ENCODE measurements at places on chromosomes 2 and 18. TPM values are rescaled to one million over a fixed set of nuclear protein-coding genes. Genes with fewer than 3 reads are reported as not detected.

DNA sequence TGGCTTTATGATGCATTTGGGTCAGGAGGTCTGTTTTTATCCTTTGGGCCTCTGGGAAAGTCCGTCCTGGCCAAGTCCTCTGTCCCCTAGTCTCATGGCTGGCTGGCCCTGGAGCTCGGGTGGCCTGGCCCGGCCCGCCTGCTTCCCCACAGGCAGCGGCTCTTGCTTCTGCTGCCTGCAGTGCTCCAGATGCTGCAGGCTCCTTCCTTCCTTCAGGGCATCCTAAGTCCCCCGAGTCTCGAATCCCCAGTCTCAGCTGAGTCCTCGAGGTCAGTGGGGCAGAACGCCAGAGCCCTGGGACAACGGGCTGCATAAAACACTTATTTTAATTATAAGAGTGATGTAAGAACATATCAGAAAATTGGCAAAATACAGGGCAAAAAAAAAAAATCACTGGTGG is 71.2 kb downstream of the HPCAL1 start:
- DNase-seq: no peak

DNA sequence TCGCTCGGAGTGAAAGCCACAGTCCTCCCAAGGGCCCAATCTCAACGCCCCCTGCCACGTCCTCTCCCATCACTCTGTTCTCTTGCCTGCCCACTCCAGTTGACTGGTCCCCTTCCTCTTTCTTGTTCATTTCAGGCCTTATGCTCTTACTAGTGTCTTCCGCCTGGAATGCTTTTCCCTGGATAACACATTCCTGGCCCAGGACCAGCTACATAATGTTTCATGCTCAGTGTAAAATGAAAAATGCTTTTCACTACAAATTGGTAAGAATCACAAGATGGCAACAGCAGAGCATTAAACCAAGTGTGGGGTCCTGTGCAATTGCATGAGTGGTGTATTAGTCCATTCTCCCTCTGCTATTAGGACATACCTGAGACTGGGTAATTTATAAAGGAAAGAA is 417.2 kb upstream of the KLHL29 start:
- no peak for DNase-seq

The LINC00305 gene
- total RNA-seq: not detected

DNA sequence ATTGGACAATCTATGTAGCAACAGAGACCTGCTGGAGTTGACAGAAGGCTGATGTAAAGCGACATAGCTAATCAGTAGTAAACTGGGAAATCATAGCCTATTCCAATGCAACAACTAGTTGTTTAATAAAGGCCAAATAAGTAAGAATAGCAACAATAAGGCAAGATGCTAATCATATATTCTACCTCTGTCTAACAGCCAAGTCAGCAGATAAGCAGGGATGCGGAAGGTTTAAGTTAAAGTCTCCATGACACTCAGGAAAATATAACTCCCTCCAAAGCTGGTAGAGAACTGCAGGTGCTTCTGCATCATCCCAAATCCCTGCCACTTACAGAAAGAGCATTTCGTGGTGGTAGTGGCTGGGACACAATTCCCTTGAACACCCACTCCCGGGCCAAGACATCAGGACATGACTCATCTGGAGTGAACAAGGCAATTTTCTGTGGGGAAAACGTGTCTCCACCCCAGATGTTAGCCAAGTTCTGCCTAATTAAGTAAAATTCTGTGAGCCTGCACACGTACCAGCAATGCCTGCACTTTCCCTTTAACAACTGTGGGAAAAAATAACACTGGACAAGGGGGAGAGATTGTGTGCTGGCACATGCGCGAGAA is 413.6 kb upstream of the ID2 start:
- DNase-seq: no peak

- DNase-seq: no peak
These were observed 158.0 kb downstream of the RAPGEF4 start for GRCh38 chr2:172893671-172894070.

Data from upper lobe of right lung (tissue), 1 donor.